ENCODE measurements at places on chromosomes 13 and 19. TPM values are rescaled to one million over a fixed set of nuclear protein-coding genes. Genes with fewer than 3 reads are reported as not detected.

GRCh38 chr13:77429320-77430142 lies 102.6 kb upstream of the MYCBP2 start:
- DNase-seq = peak; percentile 25

DNA sequence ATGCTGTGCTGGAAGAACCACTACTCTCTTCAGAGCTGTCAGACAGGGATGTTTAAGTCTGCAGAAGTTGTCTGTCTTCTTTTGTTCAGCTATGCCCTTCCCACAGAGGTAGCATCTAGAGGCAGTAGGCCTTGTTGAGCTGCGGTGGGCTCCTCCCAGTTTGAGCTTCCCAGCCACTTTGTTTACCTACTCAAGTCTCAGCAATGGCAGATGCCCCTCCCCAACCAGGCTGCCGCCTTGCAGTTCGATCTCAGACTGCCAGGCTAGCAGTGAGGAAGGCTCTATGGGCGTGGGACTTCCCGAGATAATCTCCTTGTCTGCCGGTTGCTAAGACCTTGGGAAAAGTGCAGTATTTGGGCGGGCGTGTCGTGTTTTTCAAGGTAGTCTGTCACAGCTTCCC lies 42.1 kb upstream of the UQCRFS1 start:
- DNase-seq = no peak

- DNase-seq = peak; percentile 36
Measured at GRCh38 chr19:49145573-49146407, 9.4 kb downstream of the HRC start.

DNA sequence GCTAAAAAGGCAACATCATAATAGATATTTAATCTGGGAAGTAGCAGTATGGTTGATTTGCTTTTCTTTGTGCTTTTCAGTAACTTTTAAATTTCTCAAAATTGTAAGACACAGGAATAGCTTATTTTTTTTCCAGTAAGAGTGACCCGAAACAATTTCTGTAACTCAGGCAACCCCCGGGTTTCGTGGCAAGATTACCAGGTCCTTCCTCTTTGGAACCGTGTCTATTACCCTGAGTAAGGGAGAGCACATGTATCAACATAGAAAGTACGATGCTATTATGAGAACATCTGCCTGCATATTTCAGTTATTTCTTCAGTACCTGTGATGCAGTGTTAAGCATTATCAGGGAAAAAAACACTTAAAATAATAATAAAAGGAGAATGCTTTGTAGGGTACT lies 64.1 kb downstream of the DOCK9 start:
- DNase-seq = no peak

GRCh38 chr13:98945863-98946605 lies 31.8 kb downstream of the DOCK9 start:
- DNase-seq = no peak

GRCh38 chr19:18718846-18719458 lies 35.5 kb downstream of the CRTC1 start:
- DNase-seq = no peak

Gene NUMBL
- 23.7 TPM for total RNA-seq

DNA sequence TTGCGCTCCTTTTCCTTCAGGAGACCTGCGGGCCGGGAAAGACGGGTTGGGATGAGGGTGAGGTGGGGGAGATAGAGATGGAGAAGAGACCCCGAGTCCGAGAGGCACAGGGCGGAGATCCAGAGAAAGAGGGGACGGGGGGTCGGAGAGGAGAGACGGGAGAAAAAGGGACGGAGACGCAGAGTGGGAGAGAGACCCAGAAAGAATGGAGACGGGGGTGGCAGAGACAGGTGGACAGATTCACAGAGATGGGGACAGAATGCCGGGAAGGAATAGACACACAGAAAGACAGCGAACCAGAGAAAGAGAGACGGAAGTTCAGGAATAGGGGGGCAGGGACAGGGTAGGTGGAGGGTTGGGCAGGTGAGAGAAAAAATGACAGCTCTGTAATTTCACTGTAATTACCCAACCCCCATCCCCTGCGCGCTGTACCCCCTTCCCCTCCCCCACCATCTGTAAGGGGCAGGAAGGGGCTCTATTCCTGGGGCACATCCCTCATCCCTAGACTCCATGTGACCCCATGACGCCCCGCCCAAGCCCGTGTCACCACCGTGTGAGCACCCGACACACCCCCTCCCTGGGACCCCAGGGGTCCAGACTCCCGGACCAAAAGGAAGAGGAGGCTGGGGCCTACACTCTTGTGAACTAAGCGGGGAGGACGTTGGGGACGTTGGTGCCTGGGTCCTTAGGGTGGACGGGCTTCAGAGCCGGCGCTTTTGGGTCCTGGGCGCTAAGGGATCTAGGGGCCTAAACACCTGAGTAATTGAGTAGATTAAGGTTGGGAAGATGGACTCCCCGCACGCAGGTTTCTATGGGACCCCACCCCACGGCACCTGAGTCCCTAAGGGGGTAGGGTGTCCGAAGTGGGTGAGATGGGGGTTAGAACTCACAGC lies 967 bp downstream of the DBP start:
- DNase-seq = no peak

DNA sequence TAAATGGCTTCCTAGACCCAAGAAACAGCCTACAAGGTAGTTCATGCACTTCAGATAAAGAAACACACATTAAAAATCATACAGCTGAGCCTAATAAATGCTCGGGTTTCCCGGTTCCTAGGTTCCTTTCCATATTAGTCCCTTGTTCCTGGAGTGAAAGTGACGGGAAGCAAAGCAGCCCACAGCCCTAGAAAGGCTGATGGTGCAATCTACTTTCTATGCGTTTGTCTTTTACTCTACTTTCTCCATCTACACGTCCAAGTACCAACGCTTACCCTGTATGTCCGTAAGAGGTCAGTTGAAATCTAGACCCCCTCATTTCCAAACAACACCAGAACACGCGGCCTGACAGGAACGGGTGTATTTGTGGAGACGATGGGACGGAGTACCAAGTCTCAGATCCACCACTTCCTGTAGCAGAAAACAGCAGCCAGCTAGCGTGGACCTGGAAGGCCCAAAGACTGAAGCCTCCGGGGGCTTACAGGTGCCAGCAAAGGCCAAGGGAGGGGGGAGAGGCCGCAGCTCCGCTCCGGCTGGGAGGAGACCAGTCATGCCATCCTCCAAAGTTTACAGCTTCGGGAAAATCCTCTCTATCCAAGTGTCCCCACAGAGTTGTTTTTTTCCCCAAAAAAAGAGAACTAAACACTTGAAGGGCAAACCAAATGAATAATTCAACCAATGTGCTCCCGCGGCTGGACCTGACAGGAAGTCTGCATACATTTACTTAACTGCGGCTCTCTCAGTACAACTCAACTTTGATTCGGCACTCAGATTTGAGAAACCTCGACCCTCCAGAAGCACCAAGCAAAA lies 34.1 kb downstream of the STK24 start:
- no peak for DNase-seq

Gene ZNF667
- 5.5 TPM for total RNA-seq

DNA sequence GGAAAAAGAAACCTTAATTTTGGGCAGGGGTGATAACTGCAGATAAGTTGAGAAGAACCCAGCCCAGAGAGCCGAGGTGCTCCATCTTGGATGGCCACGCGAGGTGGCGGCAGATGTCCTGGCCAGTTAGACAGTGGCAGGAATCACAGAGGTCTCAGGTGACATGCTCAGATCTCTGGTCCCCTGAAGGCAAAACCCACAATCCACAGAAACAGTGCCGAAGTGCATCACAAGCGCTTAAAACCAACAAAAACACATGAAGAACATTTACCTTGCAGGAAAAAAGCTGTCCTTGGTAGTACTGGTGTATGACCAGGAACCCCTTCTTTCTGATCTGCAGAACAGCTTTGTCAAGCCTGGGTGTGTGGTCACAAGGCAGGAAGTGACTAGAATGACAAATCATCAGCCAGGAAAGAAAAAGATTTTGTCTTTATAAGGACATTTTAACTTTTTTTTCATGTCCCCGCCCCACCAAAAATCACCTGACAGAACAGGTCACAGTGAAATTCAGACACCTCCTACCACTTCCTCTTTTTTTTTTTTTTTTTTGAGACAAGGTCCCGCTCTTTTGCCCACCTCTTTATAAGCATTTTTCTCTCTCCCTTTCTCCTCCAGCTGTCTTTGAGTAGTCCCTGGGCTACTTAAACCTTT lies at the start of gene LCP1:
Gene LCP1, minus strand, starts transcription at position 338 of the 651 bp plus-strand sequence. CDS start 22,515 bp downstream, outside the sequence.
- DNase-seq = peak; percentile 60

DNA sequence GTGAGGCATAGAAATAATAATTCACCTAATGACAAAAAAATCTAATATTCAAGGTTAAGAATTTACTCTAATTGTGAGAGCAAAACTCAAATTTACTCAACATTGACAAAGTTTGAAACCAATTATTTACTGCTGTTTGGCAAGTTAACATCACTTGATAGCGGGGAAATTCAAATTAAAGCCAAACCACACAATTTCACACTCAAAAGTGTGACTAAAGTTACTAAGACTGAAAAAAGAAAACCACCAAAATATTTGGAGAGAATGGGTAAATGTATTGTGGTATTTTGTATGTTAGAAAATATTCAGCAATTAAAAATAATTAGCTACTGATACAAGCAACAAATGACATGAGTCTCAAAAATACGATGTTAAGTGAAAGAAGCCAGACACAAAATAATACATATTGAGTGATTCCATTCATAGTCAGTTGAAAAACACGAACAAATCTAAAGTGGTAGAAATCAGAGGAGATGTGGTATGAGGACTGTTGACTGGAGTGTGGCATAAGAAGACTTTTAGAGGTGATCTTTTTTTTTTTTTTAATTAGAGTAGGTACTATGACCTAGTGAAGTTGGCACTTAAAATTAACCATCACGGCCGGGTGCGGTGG lies 541.4 kb upstream of the ATXN8OS start:
- no peak for DNase-seq

Gene CGB3
- total RNA-seq = not detected

DNA sequence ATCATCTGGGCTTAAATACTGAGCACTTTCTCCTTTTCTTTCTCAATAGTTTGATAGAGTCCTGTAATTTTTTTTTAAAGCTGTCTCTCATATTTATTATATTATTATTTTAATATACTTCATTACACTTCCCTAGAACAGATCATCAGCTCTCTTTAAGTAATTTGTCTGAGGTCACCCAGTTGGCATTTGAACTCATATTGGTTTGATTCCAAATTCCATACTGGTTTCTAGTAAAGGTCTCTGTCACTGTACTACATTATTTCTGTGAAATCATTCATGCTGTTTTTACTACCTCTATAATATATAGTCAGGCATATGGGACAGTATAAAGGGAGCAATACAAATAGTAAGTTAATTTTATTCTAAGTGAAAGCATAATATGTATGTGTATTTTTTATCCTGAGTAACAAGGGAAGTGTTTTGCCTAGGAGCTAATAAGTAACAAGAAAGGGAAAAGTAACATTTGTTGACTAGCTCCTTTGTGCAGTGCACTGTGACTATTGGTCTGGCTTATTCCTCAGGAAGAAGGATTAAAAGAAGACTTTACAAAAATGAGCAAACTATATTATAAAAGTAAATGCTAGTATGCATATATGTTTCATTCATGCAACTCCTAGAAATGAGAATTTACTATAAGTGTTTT lies 14.3 kb downstream of the LPAR6 start:
- no peak for DNase-seq

DNA sequence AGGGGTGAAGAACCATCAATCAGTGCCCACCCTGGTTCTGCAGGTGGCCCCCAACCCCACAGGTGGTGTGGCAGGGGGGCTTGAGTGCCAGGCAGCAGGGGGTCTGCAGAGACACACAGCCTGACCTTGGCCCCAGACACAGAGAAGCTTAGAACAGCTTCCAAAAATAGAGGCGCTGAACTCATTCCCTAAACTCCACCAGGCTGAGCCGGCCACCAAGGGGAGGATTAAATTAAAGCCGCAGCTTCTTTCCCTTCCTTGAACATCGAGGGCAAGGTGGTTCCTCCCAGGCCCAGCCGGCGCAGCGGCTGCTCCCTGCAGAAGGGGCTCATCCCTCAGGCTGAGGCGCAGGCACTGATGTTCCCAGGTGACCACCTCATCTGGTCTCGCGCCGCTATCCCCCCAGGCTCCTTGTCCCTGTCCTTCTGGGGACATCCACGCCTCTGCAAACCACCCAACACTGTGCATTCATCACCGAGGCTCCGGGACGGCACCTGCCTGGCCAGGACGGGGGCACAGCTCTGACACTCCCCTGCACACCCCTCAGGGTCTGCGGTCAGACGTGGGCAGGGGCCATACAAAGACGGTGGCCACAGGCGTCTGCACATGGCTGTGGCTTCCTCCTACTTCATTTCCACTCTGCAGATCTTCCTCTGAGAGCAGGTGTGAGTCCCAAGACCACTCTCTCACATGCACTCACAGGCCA lies 30.9 kb downstream of the LAMP1 start:
- no peak for DNase-seq

Gene LACC1
- total RNA-seq = 3.1 TPM

- DNase-seq = no peak
Measured at GRCh38 chr13:90008707-90009149, 1338.8 kb upstream of the MIR17HG start.

Gene FFAR3
- not detected for total RNA-seq

Gene NPAS1
- not detected for total RNA-seq

GRCh38 chr13:48818495-48819356 lies 157.0 kb upstream of the FNDC3A start:
- DNase-seq = peak; percentile 92
